GM23248 (cell line): ENCODE measurements at places on chromosomes 7 and 10.

GRCh38 chr10:119120413-119120867 is 16.5 kb downstream of the DENND10 start:
- no peak overlapping the region for H3K4me3 ChIP-seq
- peaks cover 10% of the 10 kb centered on the region for H3K4me1 ChIP-seq
- H3K27ac ChIP-seq, result peak overlapping the region; percentile 20
- H3K36me3 ChIP-seq, result peaks cover 48% of the 10 kb centered on the region; the same call in 1 of the 2 replicates

DNA sequence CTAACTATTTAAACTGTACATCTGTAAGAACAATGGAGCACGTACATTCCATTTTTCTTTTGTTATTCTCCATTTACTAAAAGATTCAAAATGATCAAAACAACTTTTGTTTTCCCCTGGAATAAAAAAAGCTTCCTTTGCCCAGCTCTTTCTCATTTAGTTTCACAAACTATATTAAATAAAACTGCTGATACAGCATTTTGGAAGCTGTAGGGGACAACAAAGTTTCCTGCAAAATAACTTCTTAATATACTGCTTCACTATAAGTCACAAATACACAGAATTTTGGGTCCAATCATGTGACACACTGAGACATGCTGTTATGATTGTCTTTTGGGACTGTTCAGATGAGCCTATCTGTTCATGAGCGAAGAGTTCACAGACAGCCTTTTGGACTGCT is 222.4 kb downstream of the ADAM12 start:
- no peaks in the 10 kb centered on the region; the same call in 1 of the 2 replicates for H3K36me3 ChIP-seq
- peaks cover 14% of the 10 kb centered on the region for H3K4me1 ChIP-seq
- H3K4me3 ChIP-seq, result no peak overlapping the region
- no peaks in the 10 kb centered on the region for H3K27me3 ChIP-seq
- DNase-seq, result no peak

- DNase-seq, result no peak
- H3K36me3 ChIP-seq, result no peaks in the 10 kb centered on the region
- no peak overlapping the region for H3K27ac ChIP-seq
- H3K4me3 ChIP-seq, result no peak overlapping the region
- no peaks in the 10 kb centered on the region for H3K27me3 ChIP-seq
Measured at GRCh38 chr10:101558671-101559595, 29.1 kb downstream of the POLL start.

DNA sequence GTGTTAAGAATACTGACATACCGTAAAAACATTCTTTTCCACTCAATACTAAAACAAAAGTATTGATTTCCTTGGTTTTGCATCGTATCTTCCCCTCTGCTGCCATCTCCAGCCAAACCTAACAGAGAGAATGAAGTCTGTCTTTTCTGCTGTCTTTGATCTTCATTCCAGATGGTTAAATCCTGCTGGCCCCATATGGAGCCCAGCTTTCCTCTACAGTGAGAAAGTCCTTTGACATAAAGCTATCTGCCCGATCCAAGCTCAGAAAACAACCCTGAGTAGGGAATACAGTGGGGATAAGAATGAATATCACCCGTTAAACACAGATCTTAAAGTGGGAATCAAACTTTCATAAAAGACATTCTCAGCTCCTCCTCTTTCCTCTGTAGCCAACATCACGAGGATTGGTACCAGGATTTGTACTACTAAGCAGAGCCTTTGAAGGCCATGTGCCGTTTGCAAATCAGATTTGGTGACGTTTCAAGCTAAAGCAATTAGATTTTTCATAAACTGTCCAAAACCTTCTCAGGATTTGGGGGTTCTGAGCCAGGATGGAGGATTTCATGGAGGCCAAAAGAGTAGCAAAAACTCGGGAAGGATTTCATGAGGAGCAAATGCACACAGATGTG is 30.8 kb upstream of the GPAM start:
- no peaks in the 10 kb centered on the region for H3K27me3 ChIP-seq
- H3K27ac ChIP-seq, result no peak overlapping the region
- H3K4me3 ChIP-seq, result no peak overlapping the region
- DNase-seq, result no peak
- no peaks in the 10 kb centered on the region for H3K36me3 ChIP-seq
